T-helper 1 cell treated with Interleukin-12 subunit alpha and Interleukin-12 subunit beta and Interleukin-4 antibody, amounts not matched to agents 30 ng/mL and 1 ng/mL, for 36 hours (primary cell): ENCODE measurements at places on chromosomes 4 and X. TPM values are rescaled to one million over a fixed set of nuclear protein-coding genes. Genes with fewer than 3 reads are reported as not detected.

Gene DCX
- total RNA-seq: not detected in 2 replicates

Gene CTSO
- total RNA-seq: 3.6 and 3.8 TPM in 2 replicates

Gene SSX2
- total RNA-seq: not detected in 2 replicates

Gene CHRNA9
- total RNA-seq: not detected in 2 replicates

Gene RGN
- not detected in 2 replicates for total RNA-seq

Gene DRD5
- total RNA-seq: not detected in 2 replicates

Gene NDNF
- 0.29 TPM in 1 of 2 replicates, not detected in the other for total RNA-seq

Gene GPR173
- total RNA-seq: not detected in 2 replicates

Gene NKX3-2
- not detected in 2 replicates for total RNA-seq

Gene SPCS3
- 239 and 252 TPM in 2 replicates for total RNA-seq

Gene ETDA
- not detected in 2 replicates for total RNA-seq

Gene TMEM255A
- total RNA-seq: not detected in 2 replicates

Gene ATOH1
- not detected in 2 replicates for total RNA-seq

Gene PDHA2
- total RNA-seq: not detected in 2 replicates

Gene CTAG2
- total RNA-seq: not detected in 2 replicates

Gene SMR3B
- not detected in 2 replicates for total RNA-seq

Gene PHKA2
- 19.8 and 20.6 TPM in 2 replicates for total RNA-seq

Gene SH2D1A
- total RNA-seq: 45.3 and 45.7 TPM in 2 replicates

Gene ADH1A
- total RNA-seq: not detected in 2 replicates

Gene DSPP
- not detected in 2 replicates for total RNA-seq

Gene SSX4
- total RNA-seq: not detected in 2 replicates

Gene CTAG1A
- total RNA-seq: not detected in 2 replicates
